Suppressor macrophage (primary cell): ENCODE measurements at places on chromosomes 12 and 14.

GRCh38 chr14:102279282-102279681 is 25.7 kb downstream of the MOK start:
- no peak for DNase-seq

DNA sequence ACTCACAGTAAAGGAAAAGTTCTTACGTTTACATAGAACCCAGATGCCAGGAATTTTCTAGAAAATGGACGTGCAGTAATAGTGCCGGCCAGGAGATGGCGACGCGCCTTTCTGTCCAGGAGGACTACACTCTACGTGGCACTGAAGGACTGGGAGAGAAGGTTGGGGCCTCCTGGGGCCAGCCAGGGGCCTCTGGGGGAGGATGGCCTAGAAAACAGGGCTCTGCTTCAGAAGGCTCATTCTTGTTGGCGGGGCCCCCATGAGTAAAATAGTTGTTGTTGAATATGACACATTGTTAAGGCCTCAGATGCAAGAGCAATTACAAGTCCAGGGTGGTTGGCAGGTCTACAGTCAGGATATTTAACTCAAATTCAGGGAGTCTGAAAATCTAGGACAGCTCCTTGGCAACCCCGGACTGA is 120.1 kb upstream of the MAX start:
- peak; percentile 75 for DNase-seq

GRCh38 chr14:104968153-104968527 is 10.0 kb downstream of the AHNAK2 start:
- DNase-seq: no peak

DNA sequence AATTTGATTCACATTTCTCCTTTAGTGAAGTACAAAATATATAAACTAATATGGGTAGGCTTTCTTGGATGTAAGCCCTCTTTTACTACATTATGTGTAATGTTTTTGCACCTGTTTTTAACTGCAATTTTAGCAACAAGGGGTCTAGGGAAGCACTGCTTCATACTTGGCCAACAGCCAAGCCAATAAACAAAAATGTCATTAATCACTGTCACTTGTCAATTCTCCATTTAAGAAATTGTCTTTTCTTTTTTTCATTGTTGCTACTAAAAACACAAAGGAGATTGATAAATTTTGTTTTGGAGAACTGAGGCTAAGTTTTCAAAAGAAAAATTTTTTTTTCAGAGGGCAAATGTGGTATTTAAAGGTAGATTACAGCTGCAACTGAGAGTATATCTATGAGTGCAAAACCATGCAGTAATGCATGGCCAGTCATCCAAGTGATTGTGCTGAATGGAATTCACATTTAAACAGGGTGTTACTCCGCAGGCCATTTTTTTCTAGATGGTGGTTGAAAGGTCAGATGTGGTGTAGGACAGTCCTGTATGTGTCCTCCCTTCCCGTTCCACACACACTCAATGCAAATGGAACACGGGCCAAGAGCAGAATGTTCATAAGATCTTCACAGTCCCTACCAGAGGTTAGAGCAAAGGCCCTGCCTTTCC is 503.0 kb upstream of the LMO3 start:
- no peak for DNase-seq

DNA sequence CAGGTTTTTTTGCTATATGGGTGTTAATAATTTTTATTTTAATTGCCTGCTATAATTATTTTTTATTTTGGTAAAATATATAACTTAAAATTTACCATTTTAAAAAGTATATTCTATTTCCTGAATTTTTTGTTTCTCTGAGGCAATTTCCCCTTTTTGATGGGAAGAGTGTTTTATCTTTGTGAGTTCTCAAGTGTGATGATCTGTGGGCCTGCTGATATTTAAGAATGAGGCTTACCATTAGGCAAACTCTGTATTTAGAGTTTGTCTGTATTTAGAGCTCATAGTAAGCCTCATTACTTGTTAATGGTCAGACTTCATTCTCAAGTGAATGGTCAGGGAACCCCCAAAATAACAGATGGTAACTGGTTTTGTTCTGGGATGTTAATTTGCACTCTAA is 48.0 kb downstream of the WNK1 start:
- DNase-seq: peak; percentile 53

DNA sequence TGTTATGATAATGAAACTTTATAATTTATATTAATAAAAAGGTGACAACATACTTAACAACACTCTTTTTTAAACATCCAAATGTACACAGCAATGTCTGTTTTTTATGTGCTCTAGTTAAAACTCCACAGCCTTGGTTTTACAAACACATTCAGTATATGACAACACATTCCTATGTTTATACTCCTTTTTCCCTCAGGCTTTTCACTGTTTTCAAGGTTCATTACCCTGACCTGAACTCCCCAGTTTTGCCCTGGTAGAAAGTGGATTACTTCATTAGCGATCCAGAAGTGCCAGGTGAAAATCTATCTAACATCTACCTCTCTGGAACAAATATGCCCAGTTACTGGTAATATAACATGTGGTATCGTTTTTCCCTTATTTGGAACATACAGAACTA is 340.2 kb upstream of the DDHD1 start:
- DNase-seq: no peak

- peak; percentile 49 for DNase-seq
These were observed 333.9 kb upstream of the LMO3 start for GRCh38 chr12:16939871-16940306.

- peak; percentile 55 for DNase-seq
These were observed 21.0 kb downstream of the RPGRIP1 start for GRCh38 chr14:21300892-21301291.

- DNase-seq: no peak
These were observed 63.1 kb upstream of the SOX5 start for GRCh38 chr12:24012528-24012927.

DNA sequence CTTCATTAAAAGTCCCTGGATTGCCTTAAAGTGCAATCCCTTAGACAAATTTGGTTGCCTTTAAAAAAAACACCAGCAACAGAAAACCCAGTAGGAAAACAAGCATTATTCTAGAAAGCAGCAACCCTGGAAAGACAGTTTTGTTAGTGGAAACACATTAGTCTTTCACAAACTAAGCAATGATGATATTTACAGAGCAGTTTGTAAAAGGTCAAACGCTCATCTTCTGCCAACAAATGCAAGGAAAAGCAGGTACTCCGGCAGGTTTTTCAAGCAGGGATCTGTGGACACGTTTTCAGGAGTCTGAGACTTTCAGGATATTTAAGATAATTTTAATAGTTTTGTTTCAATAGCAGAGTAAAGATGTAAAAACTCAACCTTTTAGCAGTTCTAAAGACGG is 202.2 kb downstream of the EXOC5 start:
- DNase-seq: no peak

GRCh38 chr14:69059658-69060623 is 80.8 kb upstream of the ACTN1 start:
- DNase-seq: peak; percentile 90

DNA sequence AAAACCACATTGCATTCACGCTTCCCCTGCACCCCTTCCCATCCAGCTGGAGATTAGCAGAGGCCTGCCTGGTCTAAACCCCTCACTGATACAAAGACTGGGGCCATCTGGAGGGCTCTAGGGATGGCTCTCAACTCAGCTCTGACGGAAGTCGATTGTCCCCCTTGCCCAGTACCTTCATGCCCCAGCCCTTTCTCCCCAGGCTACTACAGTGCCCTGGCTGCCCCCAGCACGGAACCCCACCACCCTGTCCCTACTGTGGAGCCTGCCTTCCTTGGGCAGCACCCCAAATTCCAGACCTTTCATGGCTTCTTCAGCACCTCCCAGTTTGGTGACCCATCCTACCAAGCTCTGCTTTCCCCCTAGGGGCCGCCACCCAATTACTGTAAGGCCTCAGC is 25.6 kb downstream of the ZFP36L1 start:
- no peak for DNase-seq

- DNase-seq: peak; percentile 62
These were observed 1.1 kb downstream of the PHLDA1 start for GRCh38 chr12:76030341-76031080.

DNA sequence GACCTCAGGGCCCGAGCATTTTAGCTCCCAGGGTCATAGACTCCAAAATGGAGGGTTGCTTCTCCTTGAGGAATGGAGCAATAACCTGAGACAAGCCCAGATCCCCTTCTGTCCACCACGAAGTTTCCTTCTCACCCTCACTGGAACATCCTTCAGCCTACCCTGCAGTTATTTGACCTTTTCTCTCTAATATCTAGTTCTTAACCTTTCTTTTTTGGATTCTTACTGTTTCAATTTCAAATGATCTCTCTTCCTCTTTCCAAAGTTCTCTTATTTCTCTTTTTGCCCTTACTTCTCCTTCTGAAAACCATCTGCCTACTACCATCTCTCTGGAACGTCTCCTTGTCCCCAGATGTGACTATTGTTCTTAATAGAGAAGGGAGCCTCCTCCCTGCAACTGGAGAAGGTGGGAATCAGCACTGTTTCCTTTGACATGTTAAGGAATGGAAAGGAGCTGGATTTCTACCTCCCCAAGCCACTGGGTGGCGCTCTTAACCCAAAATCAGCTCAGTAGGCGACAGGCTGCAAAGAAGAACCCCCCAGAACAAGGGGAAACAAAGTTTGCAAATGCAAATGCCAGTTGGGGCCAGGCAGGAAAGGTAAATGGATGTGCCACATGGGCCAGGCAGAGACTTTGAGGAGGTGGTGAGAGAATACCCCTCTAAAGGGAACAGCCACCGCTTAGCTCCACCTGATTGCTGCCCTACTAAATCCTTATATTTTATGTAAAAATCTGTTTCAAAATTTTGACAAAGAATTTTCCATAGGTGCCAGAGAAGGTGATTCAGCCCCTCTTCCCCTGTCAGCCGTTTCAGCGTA is 22.4 kb upstream of the PDE1B start:
- DNase-seq: peak; percentile 55

DNA sequence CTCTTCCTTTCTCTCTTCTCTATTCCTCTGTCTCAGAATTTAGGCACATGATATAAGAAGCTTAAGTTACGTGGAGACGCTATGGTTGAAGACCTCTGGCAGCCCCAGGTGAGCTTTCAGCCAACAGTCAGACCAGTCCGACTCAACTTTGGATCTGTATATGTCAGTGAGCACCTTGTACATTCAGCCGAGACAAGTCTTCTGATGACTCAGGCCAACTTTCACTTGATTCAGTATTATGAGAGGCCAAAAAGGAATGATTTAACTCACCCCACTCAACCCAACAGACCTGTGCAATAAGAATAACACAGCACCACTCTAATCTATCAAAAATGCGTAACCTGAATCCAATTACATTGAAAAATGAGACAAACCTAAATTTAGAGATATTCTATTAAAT is 47.5 kb upstream of the FOXG1 start:
- DNase-seq: no peak

DNA sequence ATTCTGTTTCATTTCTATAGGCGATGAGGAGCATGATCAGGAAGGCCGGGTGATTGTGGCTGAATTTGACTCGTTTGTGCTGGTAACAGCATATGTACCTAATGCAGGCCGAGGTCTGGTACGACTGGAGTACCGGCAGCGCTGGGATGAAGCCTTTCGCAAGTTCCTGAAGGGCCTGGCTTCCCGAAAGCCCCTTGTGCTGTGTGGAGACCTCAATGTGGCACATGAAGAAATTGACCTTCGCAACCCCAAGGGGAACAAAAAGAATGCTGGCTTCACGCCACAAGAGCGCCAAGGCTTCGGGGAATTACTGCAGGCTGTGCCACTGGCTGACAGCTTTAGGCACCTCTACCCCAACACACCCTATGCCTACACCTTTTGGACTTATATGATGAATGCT is 1.9 kb downstream of the APEX1 start:
- peak; percentile 24 for DNase-seq

DNA sequence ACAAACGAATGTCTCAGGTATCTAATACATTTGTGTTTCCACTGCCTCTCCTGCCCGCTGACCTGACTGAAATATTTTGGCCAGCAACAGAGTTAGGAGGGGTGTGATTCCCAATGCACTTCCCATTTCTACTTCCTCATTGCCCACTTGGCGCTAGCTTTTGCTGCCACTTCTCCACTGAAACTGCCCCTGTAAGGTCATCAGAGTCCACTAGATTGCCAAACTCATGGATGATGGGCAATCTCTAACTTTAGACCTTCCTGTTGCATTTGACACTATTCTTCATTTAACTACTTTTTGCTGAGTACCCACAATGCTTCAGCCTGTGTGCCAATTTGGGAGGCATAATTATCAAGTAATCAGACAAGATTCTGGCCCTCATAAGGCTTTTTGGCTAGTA is 40.8 kb downstream of the GPR65 start:
- DNase-seq: peak; percentile 87
